ENCODE measurements at places on chromosomes 7 and 10. TPM values are rescaled to one million over a fixed set of nuclear protein-coding genes. Genes with fewer than 3 reads are reported as not detected.
A peak's percentile ranks its signal among the peaks of the same experiment; 100 is the strongest.

GRCh38 chr10:121188005-121188404 lies 336.8 kb downstream of the WDR11 start:
- DNase-seq: no peak

GRCh38 chr7:6392712-6393666 lies 54.8 kb downstream of the DAGLB start:
- peak; percentile 87 for DNase-seq

DNA sequence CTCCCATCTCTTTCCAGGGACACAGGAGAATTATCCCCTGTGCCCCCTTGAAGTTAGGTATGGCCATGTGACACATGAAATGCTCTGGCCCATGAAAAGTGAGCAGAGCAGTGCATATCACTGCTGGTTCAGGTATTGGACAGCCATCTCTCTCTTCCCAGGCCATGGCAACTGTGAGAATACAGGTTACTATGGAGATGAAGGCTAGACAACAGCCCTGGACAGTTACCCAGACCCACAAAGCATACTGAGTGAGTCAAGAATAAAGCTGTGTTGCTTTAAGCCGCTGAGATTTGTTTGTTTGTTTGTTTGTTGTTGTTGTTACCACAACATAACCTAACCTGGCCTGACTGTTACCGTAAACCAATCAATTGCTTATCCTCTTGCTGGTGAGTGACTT lies 722.3 kb downstream of the KCNMA1 start:
- DNase-seq: no peak

- DNase-seq: no peak
Observed at GRCh38 chr7:147878912-147879661, 711.5 kb upstream of the C7orf33 start.

Gene AUTS2
- total RNA-seq: 33.4 TPM

Gene CALML3
- total RNA-seq: not detected

Gene NYAP1
- 0.81 TPM for total RNA-seq

DNA sequence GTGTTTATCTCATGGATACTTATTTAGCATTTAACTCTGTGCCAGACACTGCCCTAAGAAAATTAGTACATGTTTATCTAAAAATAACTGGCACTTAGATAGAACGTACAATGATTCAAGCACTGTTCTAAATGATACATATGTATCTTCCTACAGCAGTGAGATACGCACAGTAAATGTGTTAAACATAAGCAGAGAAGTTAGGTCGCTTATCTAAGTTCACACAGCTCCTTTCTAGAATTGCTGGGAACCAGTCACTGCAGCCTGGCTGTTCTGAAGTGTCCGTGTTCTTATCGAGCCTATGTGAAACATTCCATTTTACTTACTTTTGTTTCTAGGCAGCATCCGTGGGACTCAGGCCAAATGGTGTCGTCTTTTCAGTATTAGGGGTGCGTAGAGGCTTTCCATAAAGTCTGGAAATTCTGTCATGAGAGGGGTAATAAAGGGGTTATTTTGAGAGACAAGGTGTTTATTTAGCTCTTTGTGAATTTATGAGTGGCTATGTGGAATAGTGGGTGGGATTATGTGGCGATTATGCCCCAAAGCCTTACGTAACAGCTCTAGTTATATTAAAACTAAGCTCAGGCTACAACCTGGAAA lies 186.9 kb downstream of the SND1 start:
- peak; percentile 62 for DNase-seq

- DNase-seq: peak; percentile 71
Observed at GRCh38 chr7:42876182-42877068, 35.4 kb downstream of the C7orf25 start.

- DNase-seq: no peak
Observed at GRCh38 chr7:13333371-13333770, 645.9 kb downstream of the ARL4A start.

- DNase-seq: no peak
Observed at GRCh38 chr10:125203186-125203800, 42.9 kb upstream of the CTBP2 start.

- DNase-seq: no peak
Observed at GRCh38 chr7:44808914-44809393, 12.5 kb downstream of the PPIA start.

- DNase-seq: peak; percentile 43
Observed at GRCh38 chr10:23053036-23053435, 42.3 kb upstream of the MSRB2 start.

- DNase-seq: peak; percentile 65
Observed at GRCh38 chr10:66827353-66827752, 98.5 kb upstream of the LRRTM3 start.

Gene CFAP43
- total RNA-seq: 0.41 TPM

Gene RBP4
- total RNA-seq: 1.9 TPM

Gene NPFFR1
- total RNA-seq: not detected

Gene ANKRD22
- total RNA-seq: 0.33 TPM

Gene MAD1L1
- total RNA-seq: 133 TPM

Gene KNDC1
- total RNA-seq: 0.41 TPM

- DNase-seq: no peak
Observed at GRCh38 chr10:133022776-133023100, 65.0 kb upstream of the ADGRA1 start.

Gene SPDYE2B
- total RNA-seq: 0.16 TPM

DNA sequence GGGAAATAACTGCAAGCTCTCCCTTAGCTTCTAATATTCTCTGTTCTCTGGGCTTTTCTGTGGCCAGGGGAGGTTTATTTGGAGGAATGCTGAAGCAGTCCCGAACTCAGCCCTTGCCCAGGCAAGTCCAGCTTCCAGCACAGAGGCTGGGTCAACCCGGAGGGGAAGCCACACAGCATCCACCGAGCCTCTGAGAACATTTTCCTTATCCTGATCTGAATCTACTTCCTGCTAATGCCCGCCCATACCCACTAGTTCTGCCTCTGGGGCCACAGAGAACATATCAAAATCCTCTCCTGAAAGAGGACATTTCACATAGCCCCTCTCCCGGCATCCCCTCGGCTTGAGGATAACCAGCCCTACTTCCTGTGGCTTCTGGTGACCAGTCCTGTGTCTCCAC lies 31.1 kb downstream of the SH3PXD2A start:
- DNase-seq: peak; percentile 32

- DNase-seq: no peak
Observed at GRCh38 chr7:26787701-26788100, 76.7 kb downstream of the SKAP2 start.

- DNase-seq: peak; percentile 63
Observed at GRCh38 chr10:112622786-112623185, 175.8 kb downstream of the VTI1A start.

Gene SEMA3D
- total RNA-seq: 51.2 TPM

All from fibroblast of the aortic adventitia (primary cell).